Sigmoid colon (tissue), 7 donors: ENCODE measurements at places on chromosomes 3 and 15. TPM values are rescaled to one million over a fixed set of nuclear protein-coding genes. Genes with fewer than 3 reads are reported as not detected.

- peak overlapping the region; percentile 95 for H3K27ac ChIP-seq
- H3K4me1 ChIP-seq, result peaks cover 92% of the 10 kb centered on the region
- DNase-seq, result no peak
- H3K36me3 ChIP-seq, result no peaks in the 10 kb centered on the region
- H3K4me3 ChIP-seq, result no peak overlapping the region
Observed at GRCh38 chr3:159852266-159852665, 136.4 kb upstream of the IL12A start.

DNA sequence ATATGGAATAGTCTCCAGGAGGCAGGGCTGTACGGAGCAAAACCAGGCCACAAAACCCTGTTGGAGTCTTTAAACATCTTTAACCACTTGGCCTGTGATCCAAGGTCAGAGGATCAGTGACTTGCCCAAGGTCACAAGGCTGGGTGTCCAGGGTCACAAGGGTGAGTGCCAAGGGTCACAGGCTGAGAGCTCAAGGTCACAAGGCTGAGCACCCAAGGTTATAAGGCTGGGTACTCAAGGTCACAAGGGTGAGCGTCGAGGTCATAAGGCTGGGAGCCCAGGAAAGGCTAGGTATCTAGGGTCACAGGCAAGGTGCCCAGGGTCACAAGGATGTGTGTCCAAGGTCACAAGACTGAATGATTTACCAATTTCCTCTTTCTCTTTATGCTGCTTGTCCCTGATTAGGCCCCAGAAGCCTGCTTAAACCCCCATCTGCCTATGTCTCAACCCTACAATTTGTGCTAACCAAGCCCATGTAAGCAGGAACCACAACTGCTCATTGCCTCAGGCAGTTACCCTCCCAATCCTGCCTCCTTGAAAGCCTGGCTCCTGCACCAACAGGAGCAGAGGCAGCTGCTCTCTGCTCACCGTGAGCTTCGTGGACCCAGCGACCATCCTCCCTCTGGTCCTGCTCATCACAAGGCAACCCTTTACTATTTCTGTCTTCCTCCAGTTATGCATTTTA, 51.5 kb downstream of the MGLL start:
- H3K27ac ChIP-seq, result no peak overlapping the region
- H3K4me1 ChIP-seq, result peaks cover 14% of the 10 kb centered on the region
- H3K27me3 ChIP-seq, result no peaks in the 10 kb centered on the region
- DNase-seq, result no peak

MRAS gene
- total RNA-seq, result 30.8 TPM

GRCh38 chr3:18559331-18559842, 134.2 kb upstream of the SATB1 start:
- no peaks in the 10 kb centered on the region for H3K27me3 ChIP-seq
- no peak for DNase-seq
- H3K27ac ChIP-seq, result no peak overlapping the region
- no peaks in the 10 kb centered on the region for H3K36me3 ChIP-seq

ALDH1A2 gene
- 4.9 TPM for total RNA-seq

AP3B2 gene
- 4.2 TPM for total RNA-seq

DNA sequence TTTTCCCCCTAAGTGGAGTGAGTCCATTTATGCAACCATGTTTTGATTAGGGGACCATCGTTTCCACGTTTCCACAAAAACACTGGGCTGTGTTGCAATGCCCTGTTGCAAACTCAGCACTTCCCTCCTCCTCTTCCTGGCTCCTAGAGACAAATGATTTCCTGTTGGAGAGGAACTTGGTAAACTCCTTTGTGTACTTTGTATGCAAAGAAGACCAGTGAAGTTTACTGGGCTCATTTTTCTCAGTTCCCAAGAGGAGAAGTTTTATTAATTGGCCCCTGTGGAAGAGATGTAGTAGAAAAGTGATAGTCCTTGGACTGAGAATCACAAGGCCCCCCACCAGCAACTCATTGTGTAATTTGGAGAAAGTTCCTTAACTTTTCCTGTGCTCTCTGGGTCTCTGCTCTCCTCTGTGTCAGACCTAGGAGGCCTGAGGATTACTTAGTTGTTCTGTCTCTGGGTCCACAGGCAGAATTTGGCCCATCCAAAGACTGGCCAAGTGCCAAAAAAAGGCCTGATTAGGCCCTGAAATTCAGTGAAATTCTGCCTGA, 95.0 kb downstream of the ATG7 start:
- H3K36me3 ChIP-seq, result peaks cover 61% of the 10 kb centered on the region
- H3K4me3 ChIP-seq, result no peak overlapping the region
- peak overlapping the region; percentile 47 for H3K27ac ChIP-seq
- H3K27me3 ChIP-seq, result no peaks in the 10 kb centered on the region
- peaks cover 9% of the 10 kb centered on the region for H3K4me1 ChIP-seq
- peak; percentile 79 for DNase-seq

COL6A5 gene
- total RNA-seq, result not detected

DNA sequence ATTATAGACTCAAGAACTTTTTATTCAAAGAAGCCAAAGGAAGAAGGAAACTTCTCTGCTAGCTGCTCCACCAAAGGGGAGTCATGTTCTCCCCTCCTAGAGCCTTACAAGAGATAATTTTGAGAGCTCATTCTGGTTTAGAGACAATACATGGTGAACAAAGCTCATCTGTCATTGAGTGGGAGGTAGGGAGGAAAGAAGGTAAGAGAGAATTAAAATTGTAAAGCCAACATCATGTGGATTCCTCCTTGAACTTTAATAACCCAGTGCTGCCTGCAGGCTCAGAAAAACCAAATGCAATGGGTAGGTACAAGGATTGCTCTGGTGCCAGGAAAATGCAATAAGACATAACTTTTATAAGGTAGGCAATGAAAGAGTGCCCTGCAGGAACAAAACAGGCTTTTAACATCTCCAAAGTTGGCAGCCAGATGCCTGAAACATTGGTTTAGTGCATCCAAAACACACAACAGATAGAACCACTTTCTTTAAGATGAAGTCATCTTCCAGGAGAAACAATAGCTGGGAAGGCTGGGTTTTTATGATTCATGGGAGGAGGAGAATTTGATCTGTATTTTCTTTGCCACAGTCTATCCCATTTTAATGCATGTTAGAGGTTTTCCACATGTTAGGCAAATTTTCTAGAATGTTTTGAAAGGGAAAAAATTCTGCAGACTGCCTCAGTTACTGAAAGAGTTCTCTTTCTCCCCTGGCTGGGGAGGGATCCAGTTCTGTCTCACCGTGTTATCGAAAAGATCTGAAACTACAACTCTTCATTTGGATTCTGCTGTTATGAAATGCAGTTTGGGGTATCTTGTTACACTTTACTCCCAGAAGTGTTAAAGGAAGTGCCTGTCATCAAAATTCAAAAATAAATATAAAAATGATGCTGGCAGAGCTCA, 11.3 kb upstream of the ARHGEF3 start:
- no peaks in the 10 kb centered on the region for H3K27me3 ChIP-seq
- no peak for DNase-seq
- no peak overlapping the region for H3K27ac ChIP-seq

GRCh38 chr15:91885714-91886270, 32.3 kb downstream of the SLCO3A1 start:
- no peaks in the 10 kb centered on the region for H3K27me3 ChIP-seq
- no peaks in the 10 kb centered on the region for H3K4me1 ChIP-seq
- DNase-seq, result no peak
- no peak overlapping the region for H3K27ac ChIP-seq
- H3K4me3 ChIP-seq, result no peak overlapping the region

LSAMP gene
- 47.1 TPM for total RNA-seq
